Progenitor cell of endocrine pancreas (in vitro differentiated cells): ENCODE measurements at places on chromosomes 16 and 17. TPM values are rescaled to one million over a fixed set of nuclear protein-coding genes. Genes with fewer than 3 reads are reported as not detected.

MYLK3 gene
- total RNA-seq: 0.75 and 0.77 TPM in 2 replicates

CDYL2 gene
- 17.0 and 19.9 TPM in 2 replicates for total RNA-seq

SNX20 gene
- not detected in 2 replicates for total RNA-seq

DNA sequence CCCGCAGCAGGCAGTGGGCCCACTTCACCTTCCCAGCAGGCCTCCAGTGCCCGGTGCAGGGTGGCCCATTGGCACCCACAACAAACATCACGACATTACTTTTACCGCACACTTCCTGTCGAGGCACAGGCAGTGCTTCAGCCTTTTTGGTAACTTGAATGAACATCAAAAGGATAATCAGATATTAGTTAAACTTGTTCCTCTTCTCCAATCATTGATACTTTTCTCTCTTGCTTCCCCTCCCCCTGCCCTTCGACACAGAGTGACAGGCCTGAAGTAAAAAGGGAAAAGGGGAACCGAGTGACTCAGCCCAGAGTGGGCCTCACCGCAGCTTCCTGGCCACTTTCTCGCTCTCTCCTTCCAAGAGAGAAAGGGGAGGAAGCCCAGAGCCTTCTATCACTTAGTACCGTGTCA is 507.0 kb downstream of the MAF start:
- H3K27ac ChIP-seq: no peak overlapping the region
- H3K27me3 ChIP-seq: peaks cover 12% of the 10 kb centered on the region
- H3K4me3 ChIP-seq: no peak overlapping the region
- H3K36me3 ChIP-seq: no peaks in the 10 kb centered on the region

DNA sequence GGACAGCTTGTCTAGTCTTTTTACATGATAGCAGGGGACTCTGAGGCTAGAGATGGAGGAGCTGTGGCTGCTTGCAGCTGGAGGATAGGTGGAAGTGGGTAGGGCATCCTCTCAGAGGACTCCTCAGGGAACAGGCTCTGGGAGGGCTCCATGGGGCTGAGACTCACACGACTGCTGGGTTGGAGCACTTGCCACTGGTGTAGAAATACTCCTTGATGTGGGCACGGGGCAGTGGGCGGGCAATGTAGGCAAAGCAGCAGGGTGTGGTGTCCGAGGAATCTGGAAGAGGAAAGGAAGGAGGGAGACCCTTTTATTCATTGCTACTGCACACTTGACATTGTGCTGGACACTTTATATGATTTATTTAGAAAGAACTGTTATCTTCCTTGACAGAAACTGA is 1.8 kb downstream of the CCL5 start:
- no peak for DNase-seq
- no peaks in the 10 kb centered on the region for H3K36me3 ChIP-seq
- peaks cover 3% of the 10 kb centered on the region for H3K27me3 ChIP-seq
- no peak overlapping the region for H3K27ac ChIP-seq

- no peak overlapping the region for H3K4me3 ChIP-seq
- no peak overlapping the region for H3K27ac ChIP-seq
- peaks cover 23% of the 10 kb centered on the region for H3K27me3 ChIP-seq
- DNase-seq: no peak
- no peaks in the 10 kb centered on the region for H3K4me1 ChIP-seq
Observed at GRCh38 chr17:46991617-46992016, 12.6 kb upstream of the RPRML start.

DNA sequence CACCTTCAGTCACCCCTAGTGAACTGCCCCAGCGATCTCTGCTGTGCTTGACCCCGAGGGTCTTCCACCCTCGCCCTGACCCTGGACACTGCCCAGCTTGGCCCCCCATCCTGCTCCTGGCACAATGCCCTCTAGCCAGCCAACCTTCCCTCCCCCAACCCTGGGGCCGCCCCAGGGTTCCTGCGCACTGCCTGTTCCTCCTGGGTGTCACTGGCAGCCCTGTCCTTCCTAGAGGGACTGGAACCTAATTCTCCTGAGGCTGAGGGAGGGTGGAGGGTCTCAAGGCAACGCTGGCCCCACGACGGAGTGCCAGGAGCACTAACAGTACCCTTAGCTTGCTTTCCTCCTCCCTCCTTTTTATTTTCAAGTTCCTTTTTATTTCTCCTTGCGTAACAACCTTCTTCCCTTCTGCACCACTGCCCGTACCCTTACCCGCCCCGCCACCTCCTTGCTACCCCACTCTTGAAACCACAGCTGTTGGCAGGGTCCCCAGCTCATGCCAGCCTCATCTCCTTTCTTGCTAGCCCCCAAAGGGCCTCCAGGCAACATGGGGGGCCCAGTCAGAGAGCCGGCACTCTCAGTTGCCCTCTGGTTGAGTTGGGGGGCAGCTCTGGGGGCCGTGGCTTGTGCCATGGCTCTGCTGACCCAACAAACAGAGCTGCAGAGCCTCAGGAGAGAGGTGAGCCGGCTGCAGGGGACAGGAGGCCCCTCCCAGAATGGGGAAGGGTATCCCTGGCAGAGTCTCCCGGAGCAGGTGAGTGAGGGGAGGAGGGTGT is at the start of gene TNFSF13:
TNFSF13 (plus strand) TSS at position 207 of the 776 bp plus-strand sequence; CDS start at position 497, 290 bp downstream.
- no peaks in the 10 kb centered on the region for H3K27me3 ChIP-seq
- H3K36me3 ChIP-seq: no peaks in the 10 kb centered on the region
- peaks cover 33% of the 10 kb centered on the region for H3K4me1 ChIP-seq

DNA sequence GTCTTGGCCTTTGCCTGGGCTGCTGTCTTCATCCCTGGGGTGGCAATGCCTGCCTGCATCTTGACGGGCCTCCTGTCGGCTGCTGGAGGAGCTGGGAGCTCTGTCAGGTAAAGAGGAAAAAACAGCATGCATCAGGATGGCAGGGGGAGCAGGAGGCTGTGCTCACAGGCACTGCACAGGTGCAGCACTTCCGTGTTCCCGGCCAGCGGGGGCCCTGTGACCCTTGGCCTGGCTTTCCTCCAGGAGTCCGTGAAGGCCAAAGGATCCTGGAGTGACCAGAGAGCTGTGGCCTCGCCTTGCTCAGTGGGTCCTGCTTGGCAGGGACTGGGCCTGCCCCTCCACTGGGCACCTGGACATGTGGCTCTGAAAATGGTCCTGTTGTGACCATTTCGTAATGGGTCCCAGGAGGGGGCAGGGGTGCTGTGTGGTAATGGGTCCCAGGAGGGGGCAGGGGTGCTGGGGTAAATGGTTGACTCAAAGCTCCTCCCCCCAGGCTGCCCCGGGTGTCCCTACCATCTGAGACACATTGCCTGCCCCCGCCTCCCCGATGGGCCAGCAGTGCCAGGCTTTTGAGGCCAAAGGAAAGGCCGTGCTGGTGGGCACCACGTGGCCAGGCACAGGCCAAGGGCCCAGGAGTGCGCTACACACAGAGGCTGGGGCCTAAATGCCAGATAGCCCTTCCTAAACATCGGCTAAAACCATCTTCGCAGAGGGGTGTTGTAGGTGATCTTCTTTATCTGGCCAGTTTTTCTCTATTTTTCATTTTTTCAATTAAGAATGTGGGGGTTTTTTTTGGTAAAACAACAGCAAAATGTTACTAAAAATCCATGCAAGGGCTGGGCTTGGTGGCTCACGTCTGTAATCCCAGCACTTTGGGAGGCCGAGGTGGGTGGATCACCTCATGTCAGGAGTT is 4.0 kb upstream of the FASN start:
- H3K27ac ChIP-seq: no peak overlapping the region
- no peaks in the 10 kb centered on the region for H3K27me3 ChIP-seq
- H3K36me3 ChIP-seq: peaks cover 2% of the 10 kb centered on the region
- peak overlapping the region; percentile 38 for H3K4me3 ChIP-seq

DNA sequence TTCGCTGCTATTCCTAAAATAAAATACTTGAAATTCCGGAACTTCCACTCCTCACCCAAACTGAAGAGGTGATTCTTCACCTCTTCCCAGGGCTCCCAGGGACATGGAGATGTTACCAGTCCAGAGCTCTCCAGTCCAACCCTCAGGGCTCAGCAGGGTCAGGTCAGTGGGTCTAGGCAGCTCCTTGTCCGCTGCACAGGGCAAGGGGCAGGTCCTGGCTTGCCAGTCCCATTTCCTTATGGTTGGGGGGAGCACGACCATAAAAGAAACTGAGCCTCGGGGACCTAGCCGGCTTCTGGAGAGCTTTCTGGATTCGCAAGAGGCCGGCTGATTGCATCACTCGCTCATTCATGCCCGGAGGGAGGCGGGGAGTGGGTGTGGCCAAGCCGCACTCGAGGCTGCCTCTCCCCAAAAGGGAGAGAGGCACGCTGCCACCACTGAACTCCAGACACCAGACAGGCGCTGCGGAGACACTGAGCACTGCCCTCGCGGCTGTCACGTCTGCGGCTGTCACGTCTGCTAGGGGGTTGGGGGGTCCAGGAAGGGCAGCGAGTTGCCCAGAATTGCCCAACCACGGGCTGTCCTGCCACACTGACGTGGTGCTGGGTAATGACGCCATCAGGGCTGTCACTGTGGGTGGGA is 15.8 kb downstream of the SLC7A5 start:
- DNase-seq: peak; percentile 48
- H3K4me1 ChIP-seq: peaks cover 32% of the 10 kb centered on the region
- peak overlapping the region; percentile 91 for H3K27ac ChIP-seq
- no peaks in the 10 kb centered on the region for H3K36me3 ChIP-seq
- no peak overlapping the region for H3K4me3 ChIP-seq

DNA sequence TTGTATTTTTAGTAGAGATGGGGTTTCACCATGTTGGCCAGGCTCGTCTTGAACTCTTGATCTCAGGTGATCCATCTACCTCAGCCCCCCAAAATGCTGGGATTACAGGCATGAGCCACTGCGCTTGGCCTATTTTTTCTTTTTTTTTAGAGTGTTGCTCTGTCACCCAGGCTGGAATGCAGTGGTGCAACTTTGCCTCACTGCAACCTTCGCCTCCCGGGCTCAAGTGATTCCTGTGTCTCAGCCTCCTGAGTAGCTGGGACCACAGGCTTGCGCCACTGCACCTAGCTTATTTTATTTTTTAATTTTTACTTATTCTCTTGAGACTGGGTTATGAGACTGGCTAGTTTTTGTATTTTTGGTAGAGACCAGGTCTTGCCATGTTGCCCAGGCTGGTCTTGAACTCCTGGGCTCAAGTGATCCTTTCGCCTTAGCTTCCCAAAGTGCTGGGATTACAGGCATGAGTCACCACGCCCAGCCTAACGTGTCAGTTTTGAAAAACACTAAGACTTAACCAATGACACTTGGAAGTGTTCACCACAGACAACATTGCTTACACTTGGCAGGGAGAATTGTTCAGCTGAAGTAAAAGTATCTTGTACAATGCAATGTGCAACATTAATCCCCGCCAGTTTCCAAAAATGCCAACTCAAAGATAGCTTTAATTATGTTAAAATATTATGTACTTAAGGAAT is 26.9 kb downstream of the ATAD5 start:
- no peak overlapping the region for H3K4me3 ChIP-seq
- no peak for DNase-seq
- no peak overlapping the region for H3K27ac ChIP-seq
- no peaks in the 10 kb centered on the region for H3K4me1 ChIP-seq
- no peaks in the 10 kb centered on the region for H3K27me3 ChIP-seq
- peaks cover 8% of the 10 kb centered on the region for H3K36me3 ChIP-seq

- no peaks in the 10 kb centered on the region for H3K36me3 ChIP-seq
- no peak overlapping the region for H3K27ac ChIP-seq
- no peaks in the 10 kb centered on the region for H3K27me3 ChIP-seq
- no peak for DNase-seq
Observed at GRCh38 chr16:80791411-80791810, 13.0 kb downstream of the CDYL2 start.

DNA sequence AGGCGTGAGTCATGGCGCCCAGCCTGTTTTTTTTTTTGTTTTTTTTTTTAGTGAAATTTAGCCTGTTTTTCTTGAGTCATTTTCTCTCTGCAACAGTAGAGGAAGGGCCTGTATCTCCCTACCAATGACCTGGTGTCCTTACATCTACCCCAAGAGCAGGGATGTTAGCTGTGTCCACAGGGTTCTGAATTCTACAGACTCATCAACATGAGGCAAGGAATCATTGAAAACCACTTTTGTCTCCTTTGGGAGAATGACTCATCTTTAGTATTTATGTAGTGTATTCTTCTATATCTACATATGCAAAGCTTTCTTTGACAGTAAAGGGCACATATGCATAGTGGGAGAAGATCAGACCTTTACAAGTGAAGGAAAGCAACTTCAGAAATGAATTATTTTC is 105.3 kb downstream of the SPECC1 start:
- no peak overlapping the region for H3K4me3 ChIP-seq
- H3K27me3 ChIP-seq: peaks cover 11% of the 10 kb centered on the region
- DNase-seq: no peak
- peaks cover 1% of the 10 kb centered on the region for H3K36me3 ChIP-seq
- H3K4me1 ChIP-seq: no peaks in the 10 kb centered on the region

DNA sequence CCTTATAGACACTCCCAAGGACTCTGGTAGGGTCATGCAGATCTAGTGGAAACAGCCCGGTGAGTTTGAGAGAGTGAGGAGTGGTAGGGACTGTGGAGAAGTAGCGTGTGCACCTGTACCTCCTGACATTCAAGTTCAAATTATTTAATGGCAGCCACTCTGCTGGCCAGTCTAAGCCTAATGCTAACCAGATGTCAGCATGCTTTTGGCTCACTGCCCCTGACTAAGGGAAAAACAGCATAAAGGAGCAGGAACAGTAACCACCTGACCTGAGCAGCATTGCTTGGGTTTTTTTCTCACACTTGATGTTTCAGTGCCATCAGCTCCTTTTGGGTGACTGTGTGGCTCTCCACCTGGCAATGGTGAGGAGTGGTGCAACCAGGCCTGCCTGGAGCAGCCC is 23.8 kb upstream of the SLC12A3 start:
- DNase-seq: no peak
- H3K27me3 ChIP-seq: no peaks in the 10 kb centered on the region
- no peak overlapping the region for H3K27ac ChIP-seq
- peaks cover 5% of the 10 kb centered on the region for H3K4me1 ChIP-seq
- no peak overlapping the region for H3K4me3 ChIP-seq

DNA sequence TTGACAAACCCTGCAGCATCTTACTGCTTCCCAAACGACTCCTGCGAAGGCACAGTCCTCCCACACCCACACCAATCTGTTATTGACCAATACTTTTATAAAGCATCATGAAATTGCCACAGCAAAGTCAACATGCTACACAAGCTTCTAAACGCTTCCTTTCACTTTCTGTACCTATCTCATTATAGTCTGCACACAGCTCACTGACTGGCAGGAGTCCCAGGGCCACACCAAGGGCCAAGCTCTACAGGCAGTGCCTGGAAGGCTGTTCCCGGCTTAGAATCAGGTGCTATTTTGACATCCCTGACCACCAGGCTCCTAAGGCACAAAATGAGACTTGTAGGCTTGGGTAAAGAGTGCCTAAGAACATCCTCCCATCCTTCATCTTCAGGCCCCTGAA is 39.5 kb downstream of the USP7 start:
- H3K36me3 ChIP-seq: peaks cover 31% of the 10 kb centered on the region

- H3K36me3 ChIP-seq: no peaks in the 10 kb centered on the region
- DNase-seq: no peak
- no peak overlapping the region for H3K4me3 ChIP-seq
- H3K4me1 ChIP-seq: no peaks in the 10 kb centered on the region
Observed at GRCh38 chr16:73997340-73997711, 299.3 kb upstream of the PSMD7 start.

DNA sequence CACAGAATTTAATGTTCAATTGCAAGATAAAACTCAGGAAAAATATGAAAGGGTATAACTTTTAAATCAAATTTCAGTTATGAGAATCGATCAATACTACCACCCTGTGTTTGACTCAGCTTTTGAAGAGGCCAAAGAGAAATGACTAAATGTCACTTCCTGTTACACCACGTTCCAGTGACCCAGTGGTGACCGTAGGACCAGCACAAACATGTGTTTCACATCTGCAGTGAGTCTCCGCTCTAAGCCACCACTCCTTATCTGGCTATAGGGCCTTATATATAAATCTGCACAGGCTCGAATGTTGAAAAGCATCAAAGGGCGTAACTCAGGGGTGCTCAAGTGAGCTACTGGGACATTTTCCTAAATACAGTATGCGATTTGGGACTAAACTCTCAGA is 36.1 kb downstream of the CYB5D2 start:
- no peaks in the 10 kb centered on the region for H3K27me3 ChIP-seq
- H3K36me3 ChIP-seq: peaks cover 35% of the 10 kb centered on the region
- DNase-seq: no peak
- no peaks in the 10 kb centered on the region for H3K4me1 ChIP-seq
- H3K4me3 ChIP-seq: no peak overlapping the region
